ENCODE measurements at places on chromosomes 3 and 15.

DNA sequence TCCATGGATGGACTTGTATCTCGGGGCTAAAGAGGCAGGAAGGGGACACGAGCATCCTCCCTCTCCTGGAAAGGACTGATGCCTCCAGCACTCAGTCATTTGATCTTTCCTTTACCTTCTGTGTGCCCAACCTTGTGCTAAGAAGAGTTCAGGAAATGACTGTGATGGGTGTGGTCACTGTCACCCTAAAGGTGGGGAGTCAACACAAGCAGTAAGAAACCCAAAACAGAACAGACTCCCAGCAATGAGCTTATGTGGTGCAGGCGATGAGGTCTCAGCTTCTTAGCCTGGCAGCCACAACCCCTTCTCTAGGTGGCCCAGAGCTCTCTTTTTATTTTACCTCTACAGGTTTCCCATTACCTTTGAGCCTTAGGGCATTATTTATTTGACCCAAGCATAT lies 3.8 kb downstream of the MPI start:
- no peak for DNase-seq

DNA sequence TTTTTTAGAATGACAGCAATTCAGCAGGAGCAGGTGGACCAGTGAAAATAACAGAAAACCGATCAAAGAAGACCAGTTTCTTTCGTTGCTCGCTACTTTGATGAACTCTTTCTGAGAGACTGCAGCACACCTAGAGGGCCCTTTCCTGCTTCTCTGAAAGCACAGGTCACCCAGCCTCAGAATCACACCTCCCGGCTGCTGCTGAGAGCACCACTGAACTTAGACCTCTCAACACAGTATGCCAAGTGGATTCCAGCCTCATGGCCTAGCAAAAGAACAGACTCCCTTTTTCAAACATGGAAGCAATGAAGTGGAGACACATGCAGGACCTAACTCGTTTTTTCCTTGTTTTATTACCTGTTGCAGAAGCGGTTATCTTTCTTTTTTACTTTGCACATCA lies 13.9 kb upstream of the APH1B start:
- DNase-seq = no peak

DNA sequence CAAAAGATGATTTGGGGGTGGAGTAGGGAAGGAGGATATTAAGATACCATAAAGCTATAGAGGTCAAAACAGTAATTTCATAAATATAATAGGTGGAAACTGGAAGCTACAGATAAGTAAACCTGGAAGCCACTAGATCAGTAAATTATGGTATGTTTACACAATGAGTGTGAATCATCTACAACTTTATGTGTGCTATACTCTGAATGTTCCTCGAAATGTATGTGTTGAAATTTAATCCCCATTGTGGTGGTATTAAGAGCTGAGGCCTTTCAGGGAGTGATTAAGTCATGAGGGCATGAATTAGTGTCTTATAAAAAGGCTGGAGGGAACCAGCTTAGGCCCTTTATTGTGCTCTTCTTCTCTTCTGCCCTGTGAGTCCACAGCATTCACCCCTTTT lies 25.2 kb downstream of the EOMES start:
- DNase-seq = no peak

DNA sequence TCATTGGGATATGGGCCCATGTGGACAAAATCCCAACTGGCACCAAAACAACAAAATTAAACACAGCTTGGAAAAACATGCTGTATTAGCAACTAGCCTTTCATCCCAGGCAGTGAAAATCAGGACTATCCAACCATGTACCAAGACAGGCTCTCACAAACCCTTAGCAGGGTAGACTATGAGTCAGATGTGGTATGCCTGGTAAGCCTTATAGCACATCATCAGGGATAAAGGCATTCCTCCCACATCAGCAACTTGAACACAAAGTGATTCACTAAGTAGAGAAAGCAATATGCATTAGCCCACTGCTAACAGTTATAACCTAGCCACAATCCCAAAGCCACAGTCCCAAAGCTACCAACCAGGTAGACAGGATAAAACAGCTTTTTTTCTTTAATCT lies 8.0 kb downstream of the CEP152 start:
- no peak for DNase-seq

DNA sequence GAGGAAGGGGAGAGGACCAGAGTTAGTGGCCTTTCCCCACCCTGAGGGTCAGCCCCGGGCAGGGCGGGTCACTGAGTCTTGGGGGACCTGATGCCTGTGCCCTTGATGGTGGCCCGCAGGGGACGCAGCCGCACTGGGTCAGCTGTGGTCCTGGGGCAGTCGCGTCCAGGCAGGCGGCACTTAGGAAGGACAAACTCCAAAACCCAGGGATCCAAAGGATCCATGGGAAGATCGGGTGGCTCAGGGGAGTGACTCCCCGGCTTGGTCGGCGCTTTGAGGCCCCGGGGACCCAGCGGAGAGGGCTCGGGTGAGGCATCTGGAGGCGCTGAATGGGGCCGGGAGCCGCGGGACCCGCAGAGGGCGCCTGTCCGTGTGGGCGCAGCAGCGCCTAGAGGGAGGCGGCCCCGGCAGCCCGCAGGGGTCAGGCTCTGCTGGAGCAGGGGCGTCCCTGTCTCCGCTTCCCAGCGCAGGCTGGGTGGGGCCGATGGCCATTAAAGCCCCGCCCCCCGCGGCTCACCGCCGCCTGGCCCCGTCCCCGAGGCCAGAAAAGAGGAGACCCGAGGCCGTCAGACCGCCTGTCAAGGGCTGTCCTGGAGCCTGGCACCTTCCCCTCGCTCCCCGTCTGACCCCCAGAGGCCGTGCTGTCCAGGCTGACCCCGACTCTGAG lies 17.5 kb downstream of the CIDEC start:
- DNase-seq = no peak

GRCh38 chr3:29937185-29937584 lies 656.3 kb downstream of the RBMS3 start:
- no peak for DNase-seq

- no peak for DNase-seq
These were observed 7.8 kb upstream of the STAC start for GRCh38 chr3:36372534-36372935.

GRCh38 chr15:45869034-45869668 lies 234.3 kb downstream of the SQOR start:
- no peak for DNase-seq

GRCh38 chr3:131110087-131110486 lies 83.4 kb downstream of the NEK11 start:
- no peak for DNase-seq

- DNase-seq = no peak
These were observed 4.9 kb upstream of the FAM131A start for GRCh38 chr3:184332370-184333090.

DNA sequence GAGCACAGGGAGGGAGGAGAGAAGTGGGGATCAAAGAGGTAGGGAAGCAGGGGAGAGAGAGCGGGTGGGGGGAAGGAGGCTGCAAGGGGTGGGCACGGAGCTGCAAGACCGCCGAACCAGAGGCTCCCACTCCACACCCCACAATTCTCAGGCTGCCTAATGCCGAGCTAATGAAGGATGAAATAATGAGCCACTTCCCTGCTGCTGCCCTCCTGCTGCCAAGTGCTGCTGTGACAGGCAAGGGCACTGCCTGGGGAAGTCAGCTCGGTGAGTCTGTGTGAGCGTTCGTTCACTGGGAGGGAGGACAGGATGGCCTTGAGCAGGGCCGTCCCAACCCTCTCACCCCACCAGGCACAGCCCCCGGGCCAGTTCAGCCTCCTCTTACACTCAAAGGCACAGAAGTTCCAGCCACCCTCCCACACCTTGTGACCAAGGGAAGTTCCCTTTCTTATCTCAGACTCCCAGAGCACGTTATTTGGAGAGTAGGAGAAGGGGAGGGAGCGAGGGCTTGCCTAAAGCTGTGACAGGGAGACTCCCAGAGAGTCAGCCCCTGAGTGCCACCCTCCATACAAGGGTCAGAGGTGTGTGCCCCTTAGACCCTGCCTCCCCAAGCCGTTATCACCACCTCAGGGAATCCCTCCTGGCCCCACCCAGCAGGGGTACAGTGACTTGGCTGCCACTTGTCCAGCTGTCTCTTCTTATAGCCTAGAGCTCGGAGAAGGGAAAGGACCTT lies 12.4 kb downstream of the GLYCTK start:
- no peak for DNase-seq

GRCh38 chr15:72288796-72289596 lies 16.6 kb upstream of the PARP6 start:
- no peak for DNase-seq

GRCh38 chr3:169945313-169945712 lies 21.3 kb upstream of the SEC62 start:
- DNase-seq = no peak

DNA sequence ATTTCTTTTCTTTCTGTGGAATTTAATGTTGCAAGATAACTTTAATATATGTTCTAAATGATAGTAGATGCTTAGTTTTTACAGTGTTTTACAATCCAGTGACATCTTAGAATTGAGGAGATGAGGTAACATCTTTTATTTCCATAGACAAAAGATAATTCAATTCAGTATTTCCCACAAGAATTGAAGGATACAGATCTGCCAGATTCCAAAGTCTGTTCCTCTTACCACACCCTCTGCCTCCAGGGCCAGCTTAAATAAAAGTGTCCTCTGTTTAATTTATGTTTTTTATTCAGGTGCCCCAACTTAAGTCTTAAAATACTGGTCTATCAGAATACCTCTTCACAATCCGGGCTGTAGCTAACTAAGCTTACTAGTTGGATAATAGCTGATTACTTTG lies 6.5 kb downstream of the STT3B start:
- DNase-seq = no peak

DNA sequence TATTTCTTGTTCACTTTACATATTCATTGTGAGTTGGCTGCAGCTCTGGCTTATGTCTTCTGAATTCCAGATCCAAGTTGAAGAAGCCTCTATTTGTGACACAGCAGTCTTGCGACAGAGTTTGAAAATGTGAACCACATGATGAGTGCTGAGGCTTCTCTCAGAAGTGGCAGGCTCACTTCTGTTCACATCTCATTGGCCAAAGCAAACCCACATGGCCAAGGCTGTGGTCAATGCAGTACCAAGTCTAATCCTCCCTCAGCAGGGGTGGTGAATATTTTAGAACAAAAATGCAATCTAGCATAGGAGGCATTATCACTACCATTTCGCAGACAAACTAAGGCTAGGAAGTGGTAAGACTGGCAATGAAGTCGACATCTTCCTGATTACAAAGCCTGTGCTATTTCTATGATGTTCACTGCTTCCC lies 45.2 kb downstream of the CDCP1 start:
- no peak for DNase-seq

- no peak for DNase-seq
These were observed 357.0 kb downstream of the NR2F2 start for GRCh38 chr15:96687388-96688107.

GRCh38 chr15:101625980-101626379 lies 26.2 kb downstream of the TM2D3 start:
- DNase-seq = no peak
